ENCODE measurements at places on chromosomes 12 and 14.
A peak's percentile ranks its signal among the peaks of the same experiment; 100 is the strongest.

- no peak for DNase-seq
These were observed 269.5 kb downstream of the ACSS3 start for GRCh38 chr12:81347404-81347803.

GRCh38 chr14:78697341-78697740, 527.2 kb downstream of the NRXN3 start:
- DNase-seq: no peak

DNA sequence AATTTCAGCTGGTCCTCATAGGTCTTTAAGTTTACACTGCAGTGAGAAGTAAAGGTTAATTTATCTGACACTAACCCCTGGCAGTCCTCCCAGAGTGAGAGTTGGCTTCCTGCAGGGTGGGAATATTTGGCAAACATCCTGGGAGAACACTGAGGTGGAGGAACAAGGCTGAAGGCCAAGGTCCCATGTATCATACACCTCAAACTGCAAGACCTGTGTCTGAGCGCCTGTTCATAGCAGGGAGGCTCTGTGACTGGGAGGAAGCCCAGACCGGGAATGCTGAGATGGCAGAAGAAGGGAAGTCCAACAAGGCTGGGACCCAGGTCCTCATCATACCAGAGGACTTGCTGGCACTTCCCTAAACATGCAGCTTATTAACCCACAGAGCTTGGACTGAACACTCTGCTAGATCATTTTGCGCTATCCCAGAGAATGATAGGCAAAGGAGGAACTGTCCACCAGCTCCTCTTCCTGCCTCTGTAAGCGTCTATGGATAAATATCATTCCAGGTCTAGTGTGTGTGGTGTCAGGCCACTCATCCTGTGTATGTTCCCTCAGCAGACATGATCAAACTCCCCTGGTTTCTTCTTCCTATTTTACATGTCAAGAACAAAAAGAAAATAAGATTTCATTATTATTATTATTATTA, 199.6 kb upstream of the CNOT2 start:
- DNase-seq: no peak

DNA sequence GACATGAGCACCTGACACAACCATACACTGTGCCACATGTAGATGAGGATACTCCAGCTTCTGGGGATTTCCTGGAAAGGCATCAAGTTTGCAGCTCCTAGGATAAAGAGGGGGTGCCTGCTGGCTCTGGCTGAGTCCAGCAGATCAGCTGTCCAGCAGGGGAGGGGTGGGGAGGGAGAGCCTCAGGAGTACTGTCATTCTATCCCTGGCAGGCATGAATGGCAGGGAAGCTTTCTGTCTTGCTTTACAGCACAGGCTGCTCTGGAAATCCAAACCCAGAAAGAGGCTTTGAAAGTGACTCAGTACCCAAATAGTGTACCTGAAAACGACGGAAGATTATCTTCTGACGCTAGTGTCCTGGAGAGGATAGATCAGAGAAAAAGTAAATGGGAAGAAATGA, 32.2 kb downstream of the SLC8A3 start:
- DNase-seq: no peak

DNA sequence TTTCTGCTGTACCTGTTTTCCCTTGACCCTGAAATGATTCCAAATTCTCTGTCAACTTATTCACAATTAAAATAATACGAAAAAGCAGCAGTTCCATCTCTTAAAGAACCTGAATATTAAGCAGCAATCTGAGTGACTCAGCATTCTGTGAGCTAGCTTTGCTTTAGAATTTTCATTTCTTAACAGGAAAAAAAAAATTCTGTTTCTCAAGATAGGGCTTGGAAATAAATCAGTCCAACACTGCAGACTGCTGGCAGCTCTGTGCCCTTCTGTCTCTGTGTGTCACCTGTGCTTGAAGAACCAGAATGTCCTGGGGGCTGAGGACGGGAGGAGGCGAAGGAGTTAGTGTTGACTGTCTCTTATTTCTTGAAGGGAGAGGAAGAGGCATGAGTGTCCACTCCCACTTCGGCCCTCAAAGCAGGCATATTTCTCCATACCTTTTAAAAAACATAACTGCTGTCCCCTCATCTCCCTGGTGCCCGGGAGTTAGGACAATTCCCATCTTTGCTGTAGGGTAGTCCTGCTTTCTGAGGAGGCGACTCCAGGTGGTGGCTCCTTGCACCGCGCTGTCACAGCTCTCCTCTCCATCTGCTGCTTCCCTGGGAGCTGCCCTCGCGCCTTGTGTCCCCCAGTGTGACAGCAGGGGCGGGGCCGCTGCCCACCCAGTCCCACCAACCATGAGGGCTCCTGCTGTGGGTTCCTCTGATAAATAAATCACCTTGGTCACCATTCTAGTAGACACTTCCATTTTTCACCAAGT, 203.1 kb downstream of the CALM1 start:
- peak; percentile 78 for DNase-seq

GRCh38 chr14:55624913-55625312, 44.9 kb downstream of the KTN1 start:
- DNase-seq: no peak

DNA sequence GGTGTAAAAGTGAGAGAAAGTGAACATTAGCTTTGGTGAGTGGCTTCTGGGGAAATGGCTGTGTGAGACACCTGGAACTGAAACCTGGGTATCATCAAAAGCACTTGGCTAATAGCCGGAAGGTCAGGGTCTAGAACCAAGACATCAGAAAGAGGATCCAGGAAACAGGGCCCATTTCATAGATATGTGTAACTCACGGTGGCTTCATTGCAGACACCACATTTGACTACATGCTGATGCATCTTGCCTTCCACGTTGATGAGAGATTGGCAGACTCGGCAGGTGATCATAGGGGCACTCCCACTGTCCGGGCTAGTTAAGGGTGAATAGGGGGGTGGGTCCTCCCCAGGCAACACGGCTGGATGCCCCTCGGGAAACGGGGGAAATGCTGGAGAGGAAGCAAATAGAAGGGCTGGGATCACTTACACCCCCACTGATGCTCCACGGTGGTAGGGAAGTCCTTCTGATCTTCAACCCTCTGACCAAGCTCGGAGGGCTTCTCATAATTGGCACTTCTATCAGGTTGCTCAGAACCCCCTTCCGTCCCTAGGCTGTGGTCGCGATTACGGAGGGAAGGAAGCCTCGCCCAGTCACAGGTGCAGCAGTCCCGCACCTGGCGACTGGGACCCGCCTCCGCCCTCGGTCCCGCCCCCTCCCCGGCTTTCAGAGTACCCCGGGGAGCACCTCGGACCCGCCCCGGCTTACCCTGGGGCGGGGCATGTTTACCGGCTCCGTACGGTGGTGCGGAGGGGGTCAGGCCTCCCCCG, 593 bp downstream of the PIP4P1 start:
- no peak for DNase-seq

DNA sequence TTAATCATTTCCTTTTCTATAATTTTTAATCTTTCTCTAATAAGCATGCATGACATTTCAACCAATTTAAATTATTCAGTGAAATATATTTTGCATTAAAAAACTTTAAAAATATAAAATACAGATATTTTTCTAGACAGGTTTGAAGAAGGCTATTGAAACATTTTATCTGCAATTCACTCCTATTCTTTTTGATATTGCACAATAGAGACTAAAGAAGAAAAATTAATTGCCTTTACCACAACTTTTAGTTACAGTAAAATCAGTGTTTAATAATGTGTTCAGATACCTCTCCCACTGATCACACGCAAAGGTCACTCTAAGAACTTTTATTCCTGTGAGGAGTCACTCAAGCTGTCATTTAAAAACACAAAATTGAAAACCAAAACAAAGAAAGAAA, 1416.7 kb downstream of the FSCB start:
- no peak for DNase-seq

- no peak for DNase-seq
These were observed 114.4 kb upstream of the OVCH1 start for GRCh38 chr12:29611906-29612305.

GRCh38 chr14:38904959-38905358, 198.1 kb downstream of the SEC23A start:
- no peak for DNase-seq

DNA sequence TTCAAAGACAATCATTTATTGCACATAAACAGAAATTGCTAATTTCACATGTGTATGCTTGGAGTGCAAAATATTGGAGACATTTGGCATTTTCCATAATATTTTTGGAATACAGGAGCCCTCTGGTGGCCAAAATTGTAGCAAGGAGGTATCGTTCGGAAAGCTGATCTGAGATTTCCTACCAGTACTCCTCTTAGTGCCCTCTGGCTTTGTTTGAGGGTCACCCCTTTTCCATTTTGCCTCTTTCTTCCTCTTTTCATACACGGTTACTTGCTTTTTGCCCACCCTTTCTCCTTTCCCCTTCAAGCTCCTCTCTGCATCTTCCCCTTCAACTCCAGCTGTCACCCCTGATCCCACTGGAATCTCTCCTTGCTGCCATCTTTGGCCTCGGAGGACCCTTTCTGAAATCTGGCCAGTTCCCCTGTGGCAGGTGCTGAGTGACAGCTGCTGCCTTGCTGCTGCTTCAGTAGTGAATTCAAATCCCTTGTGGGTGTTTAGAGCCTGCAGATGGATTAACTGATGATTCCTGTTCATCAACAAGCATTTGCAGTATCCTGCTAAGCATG, 164.6 kb upstream of the PARP11 start:
- peak; percentile 25 for DNase-seq

- no peak for DNase-seq
These were observed 22.3 kb downstream of the FBXW8 start for GRCh38 chr12:116933091-116933490.

DNA sequence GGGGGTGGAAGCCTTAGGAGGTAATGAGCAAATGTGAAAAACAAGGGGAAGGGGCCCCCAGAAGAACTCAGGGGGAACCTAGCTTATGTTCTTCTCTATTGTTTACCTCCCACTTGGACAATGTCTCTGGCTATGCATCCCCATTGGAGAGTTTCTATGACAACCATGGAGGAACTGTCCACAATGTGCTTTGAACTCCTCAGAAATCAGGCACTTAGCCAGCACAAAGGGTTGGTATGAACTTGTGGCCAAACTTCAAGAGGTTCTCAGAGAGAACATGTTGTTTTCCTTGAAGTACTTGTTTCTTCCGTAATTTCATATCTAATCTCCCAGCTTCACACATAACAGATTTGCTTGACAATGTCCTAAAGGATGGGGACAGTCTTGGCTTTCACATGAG, 202.8 kb upstream of the PELI2 start:
- no peak for DNase-seq

DNA sequence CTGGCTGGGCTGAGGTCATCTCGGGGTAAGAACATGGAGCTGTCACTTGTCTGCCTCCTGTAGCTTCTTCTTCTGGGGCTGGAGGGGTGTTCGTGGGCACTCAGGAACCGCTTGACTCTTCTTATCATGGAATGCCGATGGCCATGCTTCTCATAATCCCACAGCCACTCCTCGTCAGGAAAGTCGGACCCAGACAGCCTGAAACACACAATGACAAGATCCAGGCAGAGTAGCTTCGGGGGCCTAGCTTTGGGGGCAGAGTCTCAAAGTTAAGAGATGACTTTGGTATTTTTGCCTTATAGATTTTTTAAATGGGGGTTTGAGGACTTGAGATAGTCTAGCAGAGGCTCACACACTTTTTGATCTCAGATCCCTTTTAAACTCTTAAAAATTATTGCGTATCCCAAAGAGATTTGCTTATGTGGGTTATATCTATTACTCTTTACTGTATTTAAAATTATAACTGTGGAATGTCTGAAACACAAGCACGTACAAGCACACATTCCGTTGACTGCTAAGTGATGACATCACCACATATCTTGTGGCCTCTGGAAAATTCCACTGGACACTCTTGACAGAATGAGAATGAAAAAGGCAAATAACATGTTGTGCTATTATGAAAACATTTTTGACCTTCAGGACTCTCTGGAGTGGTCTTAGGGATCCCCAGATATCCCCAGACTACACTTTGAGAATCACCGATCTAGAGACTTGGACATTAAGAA, 43.3 kb downstream of the BEST3 start:
- DNase-seq: no peak

DNA sequence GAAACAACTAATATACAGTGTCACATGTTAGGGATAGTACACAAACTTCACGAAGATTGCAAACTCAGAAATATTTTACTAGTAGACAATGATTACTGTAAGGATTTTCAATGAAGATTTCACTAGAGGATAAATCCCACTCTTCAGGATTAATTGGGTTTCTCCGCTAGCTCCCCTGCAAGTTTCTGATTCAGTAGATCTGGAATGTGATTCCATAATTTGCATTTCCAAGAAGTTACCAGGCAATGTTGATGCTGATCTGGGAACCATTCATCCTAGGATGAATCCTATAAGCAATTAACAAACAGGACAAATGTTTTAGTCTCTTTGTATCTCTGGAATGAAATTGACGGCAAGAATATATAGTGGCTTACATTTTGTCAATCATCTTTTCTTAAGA, 272.4 kb downstream of the ALX1 start:
- no peak for DNase-seq

- no peak for DNase-seq
These were observed 120.0 kb downstream of the PPFIA2 start for GRCh38 chr12:81639196-81639595.

- DNase-seq: no peak
These were observed 39.9 kb downstream of the LTBP2 start for GRCh38 chr14:74571901-74572725.

DNA sequence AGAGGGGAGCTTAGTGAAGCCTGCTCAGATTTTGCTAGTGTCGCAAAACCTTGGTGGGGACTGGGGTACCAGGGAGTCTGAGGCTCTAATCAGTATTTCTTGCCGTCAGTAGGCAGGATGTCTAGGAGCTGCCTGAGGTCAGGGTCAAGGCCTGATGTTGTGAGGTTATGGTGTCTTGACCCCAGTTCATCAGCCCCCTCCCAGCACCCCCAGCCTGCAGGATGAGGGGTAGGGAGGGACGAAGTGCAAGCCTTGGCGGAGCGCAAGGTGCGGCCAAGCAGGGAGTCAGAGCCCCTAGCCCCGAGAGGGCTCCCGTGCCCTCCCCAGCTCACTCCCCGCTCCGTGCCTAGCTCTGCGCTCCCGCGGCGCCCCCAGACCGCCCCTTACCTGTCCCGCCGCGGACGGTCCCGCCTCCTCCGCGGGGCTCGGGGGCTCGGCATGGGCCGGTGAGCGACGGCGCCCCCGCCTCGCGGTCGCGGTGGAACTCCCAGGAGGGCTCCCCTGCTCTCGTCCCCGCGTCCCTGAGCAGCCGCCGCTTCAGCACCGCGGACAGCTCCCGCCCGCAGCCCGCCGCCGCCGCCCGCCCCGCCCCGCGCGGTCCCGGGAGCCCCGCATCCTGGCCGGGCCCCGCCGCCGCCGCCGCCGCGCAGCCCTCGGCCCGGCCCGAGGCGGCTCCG, 347 bp downstream of the SYNDIG1L start:
- DNase-seq: no peak

GRCh38 chr12:124511259-124511985, 56.0 kb downstream of the NCOR2 start:
- no peak for DNase-seq

DNA sequence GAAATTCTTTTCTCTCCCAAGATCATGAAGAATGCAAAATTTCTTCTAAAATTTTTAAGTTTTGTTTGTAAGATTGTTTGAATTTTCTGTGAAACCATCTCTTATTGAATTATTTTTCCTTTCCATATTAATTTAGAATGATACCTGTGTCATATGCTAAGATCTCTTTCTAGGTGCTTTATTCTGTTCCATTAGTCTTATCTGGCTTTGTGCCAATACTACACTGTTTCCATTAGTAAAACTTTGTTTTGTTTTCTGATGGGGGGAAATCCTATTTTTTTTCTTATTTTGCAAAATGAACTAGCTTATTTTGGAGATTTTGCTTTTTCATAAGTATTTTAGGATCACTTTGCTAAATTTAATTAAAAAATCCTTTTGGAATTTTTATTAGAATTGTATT, 193.9 kb downstream of the FUT8 start:
- DNase-seq: no peak

- no peak for DNase-seq
These were observed 56.9 kb upstream of the DHRS4 start for GRCh38 chr14:23896609-23897153.
